ENCODE measurements at places on chromosomes 12 and 14.

GRCh38 chr12:64781280-64782190 lies 22.3 kb upstream of the GNS start:
- no peak for DNase-seq

- peak; percentile 85 for DNase-seq
Observed at GRCh38 chr12:47014474-47014873, 64.9 kb upstream of the PCED1B start.

- peak; percentile 12 for DNase-seq
Observed at GRCh38 chr14:51157012-51157411, 62.1 kb upstream of the TRIM9 start.

DNA sequence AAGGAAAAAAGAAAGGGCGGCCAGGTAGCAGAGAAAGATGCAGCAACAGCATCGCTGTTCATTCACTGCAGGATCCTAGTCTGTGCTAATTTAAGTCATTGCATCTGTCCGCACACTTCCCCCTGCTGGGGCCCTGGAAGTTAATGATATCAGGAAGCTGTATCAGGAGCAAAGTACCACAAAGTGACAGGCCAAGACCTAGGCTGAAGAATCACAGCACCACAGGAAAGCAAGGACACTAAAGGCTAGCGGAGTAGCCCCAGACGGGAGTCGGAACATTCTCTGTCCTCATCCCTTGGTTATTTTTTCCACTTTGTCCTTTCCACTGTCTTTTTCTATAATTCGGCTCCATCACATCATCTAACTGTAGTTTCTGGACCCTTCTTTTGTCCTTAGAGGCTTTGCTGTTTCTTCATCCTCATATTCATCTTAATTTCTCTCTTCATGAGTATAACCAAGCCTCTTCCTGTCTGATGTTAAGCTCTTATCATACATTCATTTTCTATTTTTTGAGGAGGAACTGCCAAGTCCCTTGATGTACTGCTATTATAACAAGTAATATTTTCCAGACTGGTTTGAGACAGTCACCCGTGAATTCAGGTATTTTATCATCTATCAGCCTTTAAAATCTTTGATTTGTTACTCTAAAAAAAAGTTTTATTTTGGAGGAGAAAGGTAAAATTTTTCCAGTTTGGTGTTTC lies 28.3 kb downstream of the DUSP16 start:
- DNase-seq: no peak

DNA sequence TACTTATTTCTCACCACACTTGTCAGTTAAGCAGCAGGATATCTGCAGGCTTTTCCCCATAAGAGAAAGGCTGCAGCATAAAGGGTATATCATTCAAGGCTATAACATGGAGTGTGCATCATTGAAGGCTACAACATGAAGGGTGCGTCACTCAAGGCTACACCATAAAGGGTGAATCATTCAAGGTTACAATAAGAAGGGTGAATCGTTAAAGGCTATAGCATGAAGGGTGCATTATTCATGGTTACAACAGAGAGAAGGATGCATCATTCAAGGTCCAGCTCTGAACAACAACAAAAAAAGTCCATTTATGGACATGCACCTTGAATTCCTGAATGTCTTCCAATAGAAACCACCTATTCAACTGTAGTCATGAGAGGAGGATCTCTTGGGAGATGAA lies 32.8 kb upstream of the LUM start:
- DNase-seq: peak; percentile 26

GRCh38 chr12:90280564-90281058 lies 572.0 kb upstream of the ATP2B1 start:
- peak; percentile 31 for DNase-seq

DNA sequence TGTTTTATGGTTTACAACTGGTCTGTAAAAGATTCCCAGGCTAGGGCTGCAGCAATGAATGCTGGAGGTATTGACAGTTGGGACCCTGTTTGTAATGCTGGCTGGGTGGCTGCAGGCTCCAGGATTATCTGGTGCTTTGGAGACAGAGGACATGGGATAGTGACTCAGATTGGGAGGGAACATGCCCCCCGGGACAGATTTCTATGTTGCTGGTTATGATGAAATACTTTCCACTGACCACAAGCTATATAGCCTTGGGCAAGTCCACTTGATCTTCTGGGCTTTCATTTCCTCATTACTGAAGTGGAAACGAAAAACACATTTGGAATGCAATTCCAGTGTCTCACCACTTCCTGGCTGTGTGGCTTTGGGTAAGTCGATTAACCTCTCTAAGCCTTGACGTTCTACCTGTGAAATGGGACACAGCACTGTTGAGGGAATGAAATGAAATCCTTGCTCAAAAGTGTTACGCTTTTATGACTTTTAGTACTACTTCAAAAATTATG lies 6.3 kb upstream of the TPCN1 start:
- DNase-seq: peak; percentile 99

GRCh38 chr14:104286086-104286485 lies 147.7 kb downstream of the KIF26A start:
- no peak for DNase-seq

GRCh38 chr12:82874945-82875344 lies 188.2 kb downstream of the TMTC2 start:
- DNase-seq: no peak

- DNase-seq: no peak
Observed at GRCh38 chr14:95922080-95922479, 45.4 kb downstream of the TUNAR start.

- DNase-seq: no peak
Observed at GRCh38 chr12:17110316-17110715, 504.4 kb upstream of the LMO3 start.

DNA sequence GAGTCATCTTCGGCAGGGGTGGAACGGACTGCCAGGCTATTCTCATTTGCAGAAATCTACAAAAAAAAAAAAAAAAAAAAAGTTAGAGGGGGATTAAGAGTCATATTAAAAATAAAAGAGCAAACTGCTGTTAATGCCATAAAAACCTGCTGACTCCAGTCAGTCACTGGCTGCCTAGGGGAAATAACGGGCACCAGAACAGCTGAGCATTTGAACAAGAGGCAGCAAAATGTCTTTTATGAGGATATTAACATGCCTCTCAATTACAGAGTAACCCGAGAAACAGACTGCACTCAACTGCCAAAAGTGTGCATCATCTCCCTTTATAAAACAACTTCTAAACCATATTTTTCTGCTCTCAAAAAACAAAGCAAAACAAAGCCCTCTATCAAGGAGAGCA lies 28.7 kb upstream of the CERS5 start:
- DNase-seq: no peak

DNA sequence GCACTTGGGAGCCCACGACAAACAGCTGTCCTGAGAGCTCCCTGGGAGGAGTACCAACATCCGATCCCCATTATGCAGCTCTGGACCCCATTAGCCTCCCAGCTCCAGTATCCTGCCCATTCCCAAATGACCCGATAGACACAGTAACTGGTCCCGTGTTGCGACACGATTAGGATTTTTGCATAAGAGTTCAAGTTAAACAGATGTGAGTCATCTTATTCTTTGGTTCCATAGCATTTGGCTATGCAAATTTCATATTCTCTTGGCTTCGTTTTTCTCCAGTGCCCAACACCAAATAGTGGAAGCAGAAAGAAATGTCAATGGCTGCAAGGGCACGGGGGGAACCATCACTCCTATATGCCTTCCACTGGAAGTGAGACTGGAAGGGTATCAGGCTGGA lies 43.0 kb upstream of the LRRC10 start:
- DNase-seq: peak; percentile 44

GRCh38 chr14:81246461-81247270 lies 25.9 kb upstream of the GTF2A1 start:
- DNase-seq: peak; percentile 68

GRCh38 chr12:62873826-62874448 lies 61.0 kb downstream of the PPM1H start:
- peak; percentile 53 for DNase-seq

DNA sequence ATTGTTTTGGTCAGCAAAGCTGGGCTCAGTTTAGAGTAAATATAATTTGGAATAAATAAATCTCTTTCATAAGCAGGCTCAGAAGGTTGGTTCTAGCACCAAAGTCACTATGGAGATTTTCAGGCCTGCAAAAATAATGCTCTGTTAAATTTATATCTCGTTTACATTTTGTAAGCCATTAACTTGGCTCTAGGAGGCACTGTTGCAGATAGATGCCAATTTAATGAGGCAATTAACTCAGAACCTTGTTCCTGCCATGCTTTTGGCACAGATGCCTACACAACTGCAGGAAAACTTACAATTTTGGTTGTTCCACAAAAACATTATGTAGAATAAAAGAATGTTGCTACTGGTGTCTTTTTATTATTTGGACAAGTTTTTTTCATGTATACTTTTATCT lies 428.1 kb downstream of the FLRT2 start:
- no peak for DNase-seq

DNA sequence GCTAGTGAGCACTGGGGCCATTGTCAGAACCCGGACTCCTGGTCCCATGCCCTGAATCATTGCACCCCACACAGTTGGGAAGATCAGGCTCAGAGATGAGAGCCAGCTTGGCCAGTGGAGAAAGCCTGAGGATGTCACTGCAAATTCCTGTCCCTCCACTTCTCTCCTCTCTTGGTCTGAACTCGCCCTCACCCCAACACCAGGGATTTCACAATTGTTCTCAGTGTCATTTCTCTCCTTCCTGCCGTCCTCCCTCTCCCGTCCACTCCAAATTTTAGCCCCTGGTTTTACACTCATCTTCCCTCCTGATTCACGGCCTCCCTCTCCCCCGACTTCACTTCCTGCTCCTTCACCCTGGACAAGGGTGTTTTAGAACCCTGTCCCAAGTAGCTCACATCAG lies 11.1 kb downstream of the KRT75 start:
- no peak for DNase-seq

DNA sequence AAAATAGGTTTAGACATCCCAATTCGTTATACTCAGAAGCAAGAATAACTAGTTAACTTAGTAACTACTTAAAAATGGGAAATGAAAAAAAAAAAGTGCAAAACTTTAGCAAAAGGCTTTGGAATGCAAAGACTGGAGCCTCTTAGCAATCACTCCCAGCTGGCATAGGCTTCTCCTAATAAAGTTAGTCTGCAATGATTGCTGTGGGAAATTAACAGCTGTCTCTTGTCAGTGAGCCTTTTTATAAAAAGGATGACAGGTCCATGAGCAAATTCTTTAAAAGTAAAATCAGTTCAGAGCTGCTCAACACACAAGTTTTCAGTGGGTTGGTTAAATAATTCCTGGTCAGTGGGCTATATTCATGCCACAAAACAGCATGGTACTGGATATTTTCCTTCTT lies 7.4 kb upstream of the SYCP3 start:
- DNase-seq: no peak

DNA sequence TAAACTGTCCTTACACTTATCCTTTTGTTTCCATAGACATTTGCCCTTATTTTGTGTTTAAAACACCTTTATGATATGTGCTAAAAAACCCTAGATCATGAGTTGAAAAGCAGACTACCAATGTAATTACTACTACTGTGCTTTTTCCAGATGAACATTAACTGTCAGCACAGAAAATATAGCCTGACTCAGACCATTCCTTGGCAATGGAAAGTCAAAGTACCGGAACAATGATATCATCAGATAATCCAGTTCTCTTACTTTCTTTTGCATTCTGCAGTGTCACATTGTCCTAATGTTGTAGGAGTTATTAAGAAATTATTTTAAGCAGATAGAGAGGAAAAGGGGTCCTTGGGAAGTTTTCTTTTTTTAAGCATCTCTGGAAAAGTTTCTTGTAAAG lies 1189.0 kb upstream of the FLRT2 start:
- no peak for DNase-seq

DNA sequence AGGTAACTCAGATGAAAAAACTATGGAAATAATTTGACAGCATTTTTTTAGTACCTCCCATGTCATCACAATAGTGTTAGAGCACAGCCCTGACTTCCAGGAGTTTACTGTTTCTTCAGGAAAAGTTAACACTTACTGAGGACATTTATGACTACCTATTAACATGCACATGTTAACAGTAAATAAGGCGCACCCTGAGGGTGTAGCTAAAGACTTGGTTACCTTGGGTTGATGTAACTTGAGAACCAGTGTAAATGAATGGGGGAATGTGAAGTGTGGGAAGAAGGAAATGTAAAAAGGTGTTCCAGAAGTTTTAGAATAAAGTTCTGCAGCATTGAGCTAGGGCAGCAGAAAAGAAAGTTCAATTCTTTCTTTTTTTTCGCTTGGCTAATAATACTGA lies 366.2 kb downstream of the EGLN3 start:
- DNase-seq: no peak

DNA sequence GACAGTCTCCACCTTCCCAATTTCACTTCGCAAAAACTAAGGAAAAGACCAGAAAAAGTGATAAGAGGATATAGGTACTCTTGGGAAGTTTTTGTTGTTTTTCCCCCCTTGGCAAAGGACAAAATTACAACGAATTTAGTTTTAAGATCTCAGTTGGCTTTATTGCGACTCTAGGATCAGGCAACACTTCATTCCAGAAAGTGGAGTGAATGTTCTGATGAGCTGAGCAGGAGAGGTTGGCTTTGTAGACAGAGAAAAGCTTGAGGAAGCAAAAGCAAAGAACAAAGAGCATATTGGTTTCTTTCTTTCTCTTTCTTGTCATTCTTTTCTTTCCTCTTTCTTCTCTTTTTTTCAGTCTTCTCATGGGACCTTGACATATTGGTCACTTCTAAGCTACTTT lies 640 bp upstream of the ZFYVE1 start:
- no peak for DNase-seq

DNA sequence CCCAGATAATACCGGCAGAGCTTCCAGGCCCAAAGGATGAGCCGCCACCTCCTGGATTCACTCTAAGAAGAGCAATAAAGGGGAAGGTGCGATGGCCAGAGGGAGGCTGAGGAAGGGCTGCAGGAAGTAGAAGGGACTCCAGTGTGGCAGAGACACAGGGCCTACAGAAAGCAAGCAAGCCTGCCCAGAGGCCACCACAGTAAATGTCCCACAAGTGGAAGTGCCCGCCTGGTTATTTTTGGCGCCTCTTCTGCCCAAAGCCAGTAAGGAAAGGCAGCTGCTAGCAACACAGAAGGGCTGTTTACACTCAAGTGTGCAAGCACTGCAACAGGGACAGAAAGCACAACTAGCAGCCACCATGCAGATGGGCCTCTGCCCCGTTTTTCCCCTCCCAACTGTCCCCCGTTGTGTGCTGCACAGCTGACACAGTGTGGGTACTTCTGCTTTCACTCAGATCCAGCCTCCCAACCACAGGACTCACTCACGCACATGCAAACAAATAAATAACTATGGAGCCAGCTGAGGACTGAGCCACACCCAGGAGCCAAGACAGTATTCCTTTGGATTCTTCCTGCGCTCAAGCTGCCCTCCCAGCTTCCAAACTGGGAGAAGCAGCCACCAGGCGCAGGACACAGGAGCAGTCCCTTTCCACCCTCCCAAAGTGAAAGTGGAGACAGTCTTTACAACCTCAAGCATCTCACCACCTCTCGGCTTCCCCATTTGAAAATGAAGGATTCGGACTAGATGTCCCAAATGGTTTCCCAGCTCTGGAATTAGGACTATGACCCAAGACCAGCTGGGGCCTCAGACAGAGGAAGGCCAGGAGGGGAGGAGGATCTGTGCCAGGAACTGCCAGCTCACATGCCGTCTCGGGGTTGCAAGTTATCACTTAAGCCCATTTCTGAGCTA lies 40.0 kb upstream of the PNMA1 start:
- peak; percentile 54 for DNase-seq

- DNase-seq: no peak
Observed at GRCh38 chr12:91211866-91212265, 29.2 kb upstream of the DCN start.

All from EL (cell line).